ENCODE measurements at places on chromosomes 16 and 17.

DNA sequence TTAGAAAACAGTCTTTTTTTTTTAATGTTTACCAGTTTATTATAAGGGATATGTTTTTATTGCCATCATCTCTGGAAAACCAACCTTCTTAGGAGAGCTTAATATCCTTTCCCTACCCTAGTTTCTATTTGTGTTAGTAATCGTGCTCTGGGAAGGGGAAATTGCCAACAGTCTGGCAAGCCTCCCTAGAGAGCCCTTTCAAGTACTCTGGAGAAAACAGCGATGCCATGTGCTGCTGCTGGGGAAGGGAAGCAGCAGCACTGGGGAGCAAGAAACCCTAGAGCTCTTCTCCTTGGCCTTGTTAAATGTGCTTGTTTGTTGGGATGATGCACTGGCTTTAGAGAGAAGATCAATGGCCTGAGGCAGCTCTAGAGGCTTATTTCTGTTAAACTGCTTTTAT is 10.3 kb downstream of the RETREG3 start:
- DNase-seq = no peak

DNA sequence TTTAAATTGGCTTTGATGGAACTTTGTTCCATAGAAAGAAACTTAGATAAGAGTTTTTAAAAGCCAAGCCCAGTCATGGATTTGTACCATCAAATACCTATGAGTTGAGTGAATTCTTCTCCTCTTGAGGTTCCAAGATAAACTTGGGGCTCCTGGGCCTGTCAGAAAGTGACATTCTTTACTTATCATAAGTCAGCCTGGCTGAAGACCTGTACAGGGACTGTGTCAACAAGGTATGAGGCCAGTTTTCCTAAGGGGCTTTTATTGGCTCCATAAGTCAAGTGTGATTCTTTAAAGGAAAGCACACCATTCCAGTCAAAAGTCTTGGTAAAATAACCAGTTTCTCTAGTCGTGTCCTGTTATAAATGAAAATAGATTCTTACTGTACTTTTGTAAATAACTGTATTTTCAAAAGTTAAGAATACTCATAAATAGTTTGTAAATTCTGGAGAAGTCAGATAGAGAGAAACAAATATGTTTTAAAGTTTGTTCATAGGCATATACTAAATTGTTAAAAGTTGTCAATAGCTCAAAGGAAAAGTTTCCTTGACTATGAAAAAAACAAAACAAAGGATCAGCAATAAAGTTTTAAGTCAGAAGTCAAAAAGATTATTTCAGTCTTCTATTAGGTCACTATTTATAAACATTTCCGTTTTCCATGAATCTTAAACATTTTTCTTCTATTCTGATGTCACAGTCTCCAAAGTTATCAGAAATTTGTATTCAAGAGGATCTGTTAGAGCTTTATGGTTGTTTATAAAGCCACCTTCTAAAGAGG is 22.5 kb upstream of the MYO1D start:
- no peak for DNase-seq

DNA sequence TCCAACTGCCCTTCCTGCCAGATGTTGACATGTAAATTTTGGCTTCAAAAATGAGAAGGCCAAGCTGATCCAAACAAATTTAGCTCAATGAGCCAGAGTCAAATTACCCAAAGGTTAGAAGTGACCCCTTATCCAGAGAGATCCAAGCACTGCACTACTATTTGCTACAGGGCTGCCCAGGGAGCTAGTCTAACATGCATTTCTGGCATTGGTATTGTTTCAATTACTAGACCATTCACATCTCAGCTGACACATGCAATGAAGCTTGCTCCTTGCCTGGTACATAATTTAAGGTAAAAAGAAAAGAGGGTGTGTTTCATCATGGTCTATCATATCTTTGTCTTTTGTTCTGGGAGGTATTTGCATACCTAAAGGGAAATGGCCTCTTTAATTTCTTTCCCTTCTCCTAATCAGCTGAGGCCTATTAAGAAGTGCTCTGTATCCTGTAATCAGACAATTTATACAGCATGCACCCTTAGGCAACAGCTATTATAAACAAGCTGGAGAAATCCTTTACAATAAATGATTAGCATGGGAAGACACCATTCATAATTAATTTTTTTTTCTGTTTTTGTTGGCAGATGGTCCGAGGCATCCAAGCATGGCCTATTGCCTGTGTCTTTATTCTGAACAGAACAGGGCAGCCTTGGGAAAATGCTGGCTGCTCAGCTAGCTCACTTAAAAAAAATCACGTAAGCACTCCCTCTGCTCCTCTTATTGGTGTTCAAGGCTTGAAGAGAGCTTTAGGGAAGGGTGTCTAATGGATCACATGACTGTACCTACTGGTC is 161.5 kb upstream of the SALL1 start:
- no peak for DNase-seq

- DNase-seq = no peak
Observed at GRCh38 chr16:86026171-86026910, 127.4 kb downstream of the IRF8 start.

DNA sequence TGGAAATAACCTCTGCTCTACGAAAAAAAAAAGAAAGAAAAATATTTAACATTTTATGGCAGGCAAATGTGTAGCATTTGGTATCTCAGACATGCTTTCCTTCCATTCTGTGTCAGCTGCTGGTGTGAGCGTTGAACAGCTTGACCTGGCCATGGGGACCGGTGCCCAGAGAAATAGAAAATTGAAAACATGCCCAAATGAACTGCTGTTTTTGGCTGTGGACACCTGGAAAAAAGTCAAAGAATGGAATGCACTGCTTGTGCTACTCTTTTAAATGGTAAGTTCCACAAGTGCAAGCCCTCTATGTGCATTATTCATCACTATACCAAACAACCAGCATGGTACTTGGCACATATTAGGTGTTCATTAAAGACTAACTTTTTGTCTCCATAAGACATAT is 127.2 kb downstream of the CDH8 start:
- DNase-seq = no peak

DNA sequence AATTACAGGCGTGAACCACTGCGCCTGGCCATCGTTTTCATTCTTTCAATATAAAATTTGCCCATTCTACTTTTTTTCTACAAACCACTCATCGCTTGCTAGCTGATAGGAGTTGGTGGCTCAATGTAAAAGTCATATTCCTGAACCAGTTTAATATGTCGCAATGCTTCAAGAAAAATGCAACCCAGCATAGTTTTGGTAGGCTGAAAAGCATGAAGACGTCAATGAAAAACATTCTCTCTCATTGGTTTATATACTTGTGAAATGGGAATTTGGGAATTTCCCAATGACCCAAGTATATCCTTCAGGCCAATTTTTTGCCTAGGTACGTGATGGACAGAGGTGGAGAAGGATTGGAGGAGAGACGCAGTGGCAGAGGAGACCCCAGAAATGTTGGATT is 26.9 kb downstream of the USP43 start:
- no peak for DNase-seq

GRCh38 chr17:19338031-19338990 is 24.2 kb downstream of the B9D1 start:
- peak; percentile 68 for DNase-seq

- no peak for DNase-seq
Observed at GRCh38 chr17:74045608-74046280, 157.7 kb upstream of the RPL38 start.

DNA sequence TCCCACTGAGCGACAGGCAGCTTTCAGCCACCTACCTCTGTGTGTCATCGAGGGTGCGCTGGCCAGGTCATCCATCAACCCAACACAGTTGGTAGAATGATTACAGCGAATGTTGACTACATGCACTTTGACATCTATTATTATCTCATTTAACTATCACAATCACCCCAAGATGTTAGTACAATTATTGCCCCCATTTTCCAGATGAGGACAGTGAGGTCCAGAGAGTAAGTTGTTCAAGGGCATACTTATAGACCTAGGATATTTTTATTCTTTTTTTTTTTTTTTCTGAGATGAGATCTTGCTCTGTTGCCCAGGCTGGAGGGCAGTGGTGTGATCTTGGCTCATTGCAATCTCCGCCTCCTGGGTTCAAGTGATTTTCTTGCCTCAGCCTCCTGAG is 8.3 kb upstream of the ITGAM start:
- no peak for DNase-seq

- DNase-seq = no peak
Observed at GRCh38 chr16:51880776-51881175, 666.2 kb downstream of the TOX3 start.

DNA sequence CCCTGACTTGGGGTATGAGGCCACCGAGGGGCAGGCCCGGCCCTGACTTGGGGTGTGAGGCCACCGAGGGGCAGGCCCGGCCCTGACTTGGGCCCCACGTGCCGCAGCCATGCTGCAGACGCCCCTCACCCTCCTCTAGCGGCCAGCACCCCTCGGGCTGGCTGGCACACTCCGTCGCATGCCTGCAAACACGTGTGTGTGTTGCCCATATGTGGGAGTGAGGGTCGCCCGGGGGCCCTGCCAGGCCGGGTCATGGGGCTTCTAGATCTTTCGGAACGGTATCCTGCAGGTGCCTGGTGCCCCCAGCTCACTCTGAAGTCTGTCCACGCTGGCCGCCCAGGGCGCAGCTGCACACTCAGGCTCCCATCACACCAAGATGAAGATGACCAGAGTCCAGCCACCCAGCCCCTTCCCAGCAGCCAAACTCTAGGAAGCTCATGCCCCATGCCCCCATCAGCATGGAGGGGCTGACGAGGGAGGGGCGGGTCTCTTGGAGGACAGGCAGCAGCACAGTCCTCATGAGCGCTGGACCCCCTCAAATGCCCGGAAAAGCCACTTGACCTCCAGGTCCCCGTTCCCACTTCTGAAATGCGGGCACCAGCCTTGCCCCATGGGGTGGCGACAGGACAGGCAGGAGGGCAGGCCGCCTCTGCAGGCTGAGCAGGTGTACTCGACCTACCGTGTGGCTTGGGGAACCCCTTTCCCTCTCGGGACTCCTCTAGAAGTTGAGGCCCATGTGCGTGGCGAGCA is 33.8 kb downstream of the CTU2 start:
- no peak for DNase-seq

DNA sequence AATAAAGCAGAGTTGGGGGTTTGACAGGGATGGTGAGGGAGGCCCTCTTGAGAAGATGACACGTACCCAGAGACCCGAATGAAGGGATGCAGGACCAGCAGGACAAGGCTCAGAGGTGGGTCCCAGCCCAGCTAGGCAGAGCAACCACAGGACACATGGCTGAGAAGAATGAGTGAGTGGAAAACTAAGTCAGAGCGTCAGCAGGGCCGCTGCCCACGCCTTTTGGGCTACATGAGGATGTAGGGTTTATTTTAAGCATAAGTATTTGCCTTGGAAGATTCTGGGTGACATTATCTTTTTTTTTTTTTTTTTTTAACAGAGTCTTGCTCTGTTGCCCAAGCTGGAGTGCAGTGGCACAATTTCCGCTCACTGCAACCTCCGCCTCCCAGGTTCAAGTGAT is 176.0 kb downstream of the TMEM132E start:
- DNase-seq = no peak

GRCh38 chr17:39787041-39787440 is 49.3 kb downstream of the GRB7 start:
- DNase-seq = no peak

DNA sequence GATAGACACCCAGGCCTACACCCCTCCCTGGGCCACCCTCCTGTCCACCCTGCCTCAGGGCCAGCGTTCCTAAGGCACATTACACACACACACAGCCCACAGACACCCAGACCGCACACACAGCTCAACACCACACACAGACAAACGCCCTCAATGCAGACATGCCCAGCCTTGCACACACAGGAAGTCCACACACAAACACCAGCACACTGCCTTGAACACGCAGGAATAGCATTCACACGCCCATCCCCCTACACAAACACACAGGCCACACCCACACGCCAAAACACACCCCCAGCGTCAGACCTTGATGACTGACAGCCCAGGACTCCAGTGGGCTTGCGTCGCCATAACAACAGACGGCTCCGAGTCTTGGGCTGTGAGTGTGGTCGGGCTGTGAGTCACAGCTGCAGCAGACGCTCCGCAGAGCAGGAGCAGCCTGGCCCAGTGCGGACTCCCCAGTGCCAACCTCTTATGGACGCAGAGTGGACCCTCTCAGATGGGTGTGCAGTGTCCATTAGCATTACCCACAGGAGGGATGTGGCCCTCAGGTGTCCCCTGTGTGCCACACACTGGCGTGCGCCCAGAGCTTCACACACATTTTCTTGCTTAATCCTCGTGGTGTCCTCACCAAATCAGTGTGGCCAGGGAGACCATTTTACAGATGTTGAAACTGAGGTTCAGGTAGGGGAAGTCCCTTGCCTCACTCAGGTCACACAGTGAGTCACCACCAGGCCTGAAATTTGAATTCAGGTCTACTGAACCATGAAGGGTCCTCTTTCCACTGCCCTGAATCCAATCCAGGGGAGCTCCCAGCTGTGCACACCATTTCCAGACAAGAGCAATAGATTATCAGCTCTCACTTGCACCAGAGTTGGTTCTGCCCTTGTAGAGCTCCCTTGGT is 17.8 kb upstream of the RAI1 start:
- peak; percentile 86 for DNase-seq

GRCh38 chr17:56613131-56613530 is 19.6 kb downstream of the NOG start:
- no peak for DNase-seq

DNA sequence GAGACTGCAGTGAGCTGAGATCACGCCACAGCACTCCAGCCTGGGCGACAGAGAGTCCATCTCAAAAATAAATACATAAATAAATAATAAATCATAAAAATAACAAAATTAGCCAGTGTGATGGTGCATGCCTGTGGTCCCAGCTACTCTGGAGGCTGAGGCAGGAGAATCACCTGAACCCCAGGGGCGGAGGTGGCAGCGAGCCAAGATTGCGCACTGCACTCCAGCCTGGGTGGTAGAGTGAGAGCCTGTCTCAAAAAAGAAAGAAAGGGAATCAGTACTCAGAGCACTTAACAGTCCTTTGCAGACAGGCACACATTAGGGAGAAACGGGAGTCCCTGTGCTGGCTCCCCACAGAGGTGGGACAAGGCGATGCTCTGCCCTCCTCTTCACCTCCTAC is 25.1 kb downstream of the MAPK8IP3 start:
- DNase-seq = no peak

- DNase-seq = peak; percentile 52
Observed at GRCh38 chr17:74737299-74738050, 419 bp downstream of the RAB37 start.

GRCh38 chr16:47713225-47713595 is 252.1 kb downstream of the PHKB start:
- no peak for DNase-seq

GRCh38 chr16:4618645-4619418 is 4.1 kb upstream of the UBALD1 start:
- DNase-seq = no peak

DNA sequence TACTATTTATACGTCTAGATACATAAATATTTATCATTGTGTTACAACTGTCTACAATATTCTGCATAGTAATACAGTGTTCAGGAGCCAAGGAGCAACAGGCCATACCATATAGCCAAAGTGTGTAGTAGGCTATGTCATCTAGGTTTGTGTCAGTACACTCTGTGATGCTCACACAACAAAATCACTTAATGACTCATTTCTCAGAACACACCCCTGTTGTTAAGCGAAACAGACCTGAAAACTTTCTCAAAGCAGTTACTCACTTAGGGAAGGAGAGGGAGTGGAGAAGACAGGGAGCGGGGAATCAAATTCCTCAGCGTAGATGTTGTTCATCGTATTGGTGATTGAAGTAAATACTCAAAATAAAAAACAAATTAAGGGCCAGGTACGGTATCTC is 269.5 kb downstream of the STX8 start:
- no peak for DNase-seq

GRCh38 chr17:39318636-39319035 is 82.8 kb downstream of the FBXL20 start:
- no peak for DNase-seq
